ENCODE measurements at places on chromosomes 11 and 22. TPM values are rescaled to one million over a fixed set of nuclear protein-coding genes. Genes with fewer than 3 reads are reported as not detected.

The EIF3L gene
- 368 TPM for total RNA-seq

The KIRREL3 gene
- total RNA-seq, result 0.93 TPM

The LMO2 gene
- 67.6 TPM for total RNA-seq

The ANKRD49 gene
- 6.0 TPM for total RNA-seq

The MMP3 gene
- total RNA-seq, result not detected

The RCOR2 gene
- 1.1 TPM for total RNA-seq

The TBC1D10A gene
- total RNA-seq, result 18.2 TPM

The LRRC10B gene
- 0.18 TPM for total RNA-seq

The VPS11 gene
- 40.3 TPM for total RNA-seq

The SCN2B gene
- total RNA-seq, result not detected

The C11orf21 gene
- not detected for total RNA-seq

The BIRC2 gene
- 46.0 TPM for total RNA-seq

The ST14 gene
- not detected for total RNA-seq

The SDF2L1 gene
- total RNA-seq, result 56.6 TPM

The GGTLC2 gene
- total RNA-seq, result not detected

The MFRP gene
- 0.39 TPM for total RNA-seq
